ENCODE measurements at places on chromosomes 1 and 21.

GRCh38 chr21:35479529-35479928 is 430.4 kb upstream of the RUNX1 start:
- DNase-seq = no peak

DNA sequence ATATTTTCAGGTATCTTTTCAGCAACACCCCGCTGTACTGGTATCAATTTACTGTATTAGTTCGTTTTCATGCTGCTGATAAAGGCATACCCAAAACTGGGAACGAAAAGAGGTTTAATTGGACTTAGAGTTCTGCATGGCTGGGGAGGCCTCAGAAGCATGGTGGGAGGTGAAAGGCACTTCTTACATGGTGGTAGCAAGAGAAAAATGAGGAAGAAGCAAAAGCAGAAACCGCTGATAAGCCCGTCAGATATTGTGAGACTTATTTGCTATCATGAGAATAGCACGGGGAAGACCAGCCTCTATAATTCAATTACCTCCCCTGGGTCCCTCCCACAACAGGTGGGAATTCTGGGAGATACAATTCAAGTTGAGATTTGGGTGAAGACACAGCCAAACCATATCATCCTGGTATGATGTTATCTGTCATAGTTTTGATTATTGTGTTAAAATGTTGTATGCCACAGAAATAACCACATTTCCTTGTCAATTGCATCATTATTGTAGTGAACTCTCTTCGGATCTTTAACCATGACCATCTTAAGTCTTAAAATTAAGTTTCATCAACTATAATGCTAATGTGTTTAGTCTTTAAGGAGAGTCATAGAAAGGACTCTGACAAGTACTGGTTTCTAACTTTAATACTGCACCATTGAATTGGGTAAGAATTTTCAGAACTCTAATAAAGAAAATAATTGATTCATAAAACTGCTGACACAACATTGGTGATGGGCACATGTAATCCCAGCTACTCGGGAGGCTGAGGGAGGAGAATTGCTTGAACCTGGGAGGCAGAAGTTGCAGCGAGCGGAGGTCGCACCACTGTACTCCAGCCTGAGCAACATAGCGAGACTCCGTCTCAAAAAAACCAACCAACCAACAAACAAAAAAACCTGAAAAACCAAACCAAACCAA is 58.2 kb downstream of the TBX19 start:
- no peak for DNase-seq

DNA sequence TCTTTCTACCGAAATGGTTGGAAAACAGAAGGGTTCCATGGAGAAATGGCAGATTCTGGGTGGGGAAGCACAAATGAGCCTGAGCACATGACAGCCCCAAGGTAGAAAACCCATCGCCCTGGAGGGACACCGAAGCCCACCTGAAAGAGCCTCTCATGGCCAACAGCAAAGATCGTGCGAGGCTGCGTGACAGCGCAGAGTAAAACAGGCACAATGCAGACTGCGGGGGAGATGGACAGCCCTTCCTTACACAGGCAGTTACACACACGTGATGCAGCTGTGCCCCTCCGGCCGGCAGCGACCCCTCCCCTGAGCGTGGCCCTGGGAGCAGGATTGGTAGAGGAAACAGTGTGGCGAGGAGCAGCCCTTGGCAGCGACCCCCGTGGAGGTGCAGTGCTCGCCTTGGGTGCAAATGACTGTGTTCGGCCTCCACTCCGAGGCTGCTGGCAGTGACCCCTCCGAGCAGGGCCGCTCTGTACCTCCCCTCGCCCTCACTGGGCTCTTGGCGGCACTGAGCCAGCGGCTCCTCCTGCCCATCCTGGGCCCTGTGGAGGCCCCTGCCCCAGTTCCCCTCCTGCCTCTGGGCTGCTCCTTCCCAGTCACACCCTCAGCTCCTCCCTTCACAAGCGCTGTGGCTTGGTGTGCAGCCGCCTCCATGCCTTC is 120.9 kb upstream of the COL6A1 start:
- no peak for DNase-seq

DNA sequence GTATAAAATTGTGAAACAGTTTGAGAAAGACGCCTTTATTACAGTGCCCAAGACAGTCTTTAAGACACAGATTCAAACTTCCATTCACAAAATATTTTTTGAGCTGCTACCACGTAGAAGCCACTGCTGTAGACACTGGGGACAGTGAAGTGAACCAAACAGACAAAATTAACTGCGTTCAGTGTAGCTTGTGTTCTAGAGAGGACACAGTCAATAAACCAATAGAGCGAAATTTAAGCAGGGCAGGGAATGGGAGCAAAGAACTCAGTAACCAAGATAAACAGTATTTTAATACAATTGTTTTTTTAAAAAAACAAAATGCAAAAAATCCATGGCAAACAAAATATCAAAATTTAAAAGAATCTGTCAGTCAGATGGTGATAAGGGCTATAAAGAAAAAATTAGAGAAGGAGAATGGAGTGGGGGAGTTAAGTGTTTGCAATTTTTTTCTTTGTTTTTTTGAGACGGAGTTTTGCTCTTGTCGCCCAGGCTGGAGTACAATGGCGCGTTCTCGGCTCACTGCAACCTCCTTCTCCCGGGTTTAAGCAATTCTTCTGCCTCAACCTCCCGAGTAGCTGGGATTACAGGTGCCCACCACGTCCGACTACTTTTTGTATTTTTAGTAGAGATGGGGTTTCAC is 719 bp upstream of the PARS2 start:
- DNase-seq = peak; percentile 50

GRCh38 chr21:33058527-33058926 is 11.4 kb upstream of the OLIG1 start:
- peak; percentile 51 for DNase-seq

- DNase-seq = no peak
These were observed 24.3 kb upstream of the ELAVL4 start for GRCh38 chr1:50084389-50084788.

DNA sequence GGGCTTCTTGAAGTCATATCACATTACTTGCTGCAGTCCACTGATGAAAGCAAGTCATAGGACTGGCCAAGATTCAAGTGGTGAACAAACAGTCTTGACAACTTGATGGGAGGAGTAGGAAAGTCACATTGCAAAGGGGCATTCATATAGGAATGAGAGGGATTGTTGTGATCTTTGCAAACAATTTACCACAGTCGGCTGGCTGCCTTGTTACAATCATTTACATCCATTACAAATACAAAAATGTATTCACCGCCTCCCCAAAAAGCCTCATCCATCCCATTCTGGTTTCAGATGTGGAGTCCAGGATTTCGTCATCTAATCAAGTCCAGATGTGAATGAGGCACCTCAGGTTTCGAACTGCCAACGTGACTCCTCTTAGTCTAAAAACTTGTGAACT is 26.8 kb downstream of the GORAB start:
- DNase-seq = no peak

GRCh38 chr1:204578867-204579664 is 62.9 kb downstream of the MDM4 start:
- no peak for DNase-seq

- DNase-seq = no peak
These were observed 70.4 kb downstream of the CHRM3 start for GRCh38 chr1:239456788-239457187.

- no peak for DNase-seq
These were observed 73.2 kb upstream of the NEK7 start for GRCh38 chr1:198083549-198083948.

- DNase-seq = peak; percentile 32
These were observed 9.2 kb downstream of the FCRL3 start for GRCh38 chr1:157691285-157691920.

DNA sequence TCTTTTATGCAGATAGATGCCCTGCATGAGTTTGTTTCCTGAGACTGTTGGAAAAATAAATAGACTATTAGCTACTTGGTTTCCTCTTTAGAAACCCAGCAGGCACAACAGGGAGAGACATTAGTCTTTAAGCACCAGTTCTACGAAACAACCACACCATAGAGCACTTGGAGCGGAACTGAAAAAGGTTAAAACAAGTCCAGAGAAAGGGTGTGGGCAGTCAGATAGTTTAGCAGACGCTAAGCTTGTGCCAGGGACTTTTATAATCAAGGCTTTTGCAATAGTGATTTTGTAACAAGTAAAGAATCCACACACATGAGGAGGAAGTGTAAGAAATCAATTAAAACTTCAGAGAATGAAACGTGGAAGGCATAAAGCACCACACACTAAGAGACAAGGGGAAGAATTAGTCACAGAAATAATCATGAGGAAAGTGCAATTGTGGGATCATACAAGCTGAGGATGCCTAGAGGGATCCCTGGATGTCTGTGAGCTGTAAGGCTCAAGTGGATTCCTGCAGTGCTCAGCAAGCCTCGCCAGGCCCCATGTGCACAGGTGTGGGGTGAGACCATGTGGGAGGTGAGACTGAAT is 37.8 kb upstream of the TLR5 start:
- no peak for DNase-seq

DNA sequence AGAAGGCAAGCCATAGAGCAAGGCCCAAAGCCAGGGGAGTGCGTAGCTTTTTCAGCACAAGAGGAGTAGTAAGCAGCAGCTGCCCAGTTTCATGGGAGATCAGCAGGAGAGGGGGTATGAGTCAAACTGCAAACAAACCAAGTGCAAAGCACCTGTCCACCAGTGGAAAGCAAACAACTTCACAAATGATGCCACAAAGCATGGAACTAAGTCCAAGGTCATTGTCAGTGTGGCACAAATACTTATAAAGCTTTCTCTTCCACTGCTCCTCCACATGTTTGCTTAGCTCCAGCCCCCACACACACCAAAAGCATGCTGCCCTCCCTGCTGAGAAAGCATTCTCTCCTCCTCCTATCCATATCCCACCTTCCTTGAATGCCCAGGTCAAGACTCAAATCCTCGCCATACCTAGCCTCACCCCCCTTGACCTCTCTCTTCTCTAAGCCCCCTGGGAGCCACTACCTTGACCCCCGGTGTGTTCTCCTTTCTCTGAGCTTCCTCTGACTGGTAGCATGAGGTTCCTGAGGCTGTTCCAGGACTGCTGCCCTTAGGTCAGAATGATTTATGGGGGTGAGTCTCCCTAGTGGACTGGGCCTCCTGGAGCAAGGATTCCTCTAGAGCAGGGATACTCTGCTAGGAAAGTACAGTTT is 70.4 kb downstream of the DMAP1 start:
- DNase-seq = no peak

- DNase-seq = no peak
These were observed 20.6 kb downstream of the CSF1 start for GRCh38 chr1:109931189-109931731.

- DNase-seq = no peak
These were observed 4.8 kb downstream of the GNG4 start for GRCh38 chr1:235644693-235645305.

DNA sequence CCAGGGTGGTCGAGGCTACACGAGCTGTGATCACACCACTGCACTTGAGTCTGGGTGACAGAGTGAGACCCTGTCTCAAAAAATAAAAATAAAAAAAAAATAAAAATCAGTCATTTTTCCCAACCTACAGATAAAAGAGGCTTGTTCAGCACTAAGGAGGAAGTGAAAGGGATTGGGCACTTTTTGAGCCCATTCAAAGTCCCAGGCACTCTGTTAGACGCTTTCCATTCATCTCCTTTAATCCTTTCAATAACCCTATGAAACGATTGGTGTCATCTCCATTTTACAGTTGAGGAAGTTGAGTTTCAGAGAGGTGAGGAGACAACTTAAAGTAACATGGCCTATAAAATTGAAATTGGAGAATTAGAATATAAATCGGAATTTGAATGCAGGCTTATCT is 10.4 kb upstream of the AGO4 start:
- DNase-seq = no peak

- no peak for DNase-seq
These were observed 124.2 kb upstream of the ZBTB40 start for GRCh38 chr1:22327411-22327810.

DNA sequence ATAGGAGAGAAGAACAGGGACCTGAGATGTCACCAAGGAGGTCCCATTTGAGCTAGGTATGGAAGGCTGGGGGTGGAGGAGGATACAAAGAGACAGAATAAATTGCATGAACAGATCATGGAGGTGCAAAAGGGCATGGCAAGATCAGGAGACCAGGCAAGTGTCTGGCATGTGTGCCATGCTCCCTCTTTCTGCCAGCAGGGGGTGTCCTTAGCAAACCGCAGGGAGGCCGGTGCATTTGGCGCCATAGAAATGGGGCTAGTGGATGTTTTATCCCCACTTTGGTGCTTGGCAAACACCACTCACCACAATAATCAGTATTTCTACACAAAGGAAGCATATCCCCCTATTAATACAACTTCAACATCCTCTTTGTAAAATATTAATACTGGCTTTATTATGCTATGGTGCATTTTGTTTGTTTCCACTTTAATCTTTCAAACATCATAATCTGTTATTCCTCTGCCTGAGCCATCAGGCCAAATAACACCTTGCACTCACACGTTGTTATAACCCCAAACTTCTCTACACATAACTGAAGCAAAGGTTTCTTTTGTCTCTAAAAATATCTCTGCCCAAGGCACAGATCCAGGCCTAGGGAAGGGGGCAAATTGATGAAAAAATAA is 25.9 kb downstream of the S100A6 start:
- DNase-seq = peak; percentile 41

DNA sequence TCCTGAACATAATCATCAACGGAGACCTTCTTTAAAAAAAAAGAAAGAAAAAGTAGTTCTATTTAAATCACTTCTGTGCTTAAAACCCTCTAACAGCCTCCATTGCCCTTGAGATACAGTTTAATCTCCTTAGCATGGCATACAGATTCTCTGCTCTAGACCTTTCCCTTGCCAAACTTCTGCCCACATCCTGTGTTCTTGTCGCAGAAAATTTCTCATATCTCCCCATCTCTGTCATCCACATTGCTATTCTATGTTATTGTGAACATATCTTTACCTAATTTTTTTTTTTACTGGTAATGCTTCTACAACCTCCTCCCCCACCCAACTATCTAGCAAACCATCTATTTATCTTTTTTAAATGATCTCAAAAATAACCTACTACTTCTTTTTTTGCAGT is 135.7 kb upstream of the PROX1 start:
- no peak for DNase-seq

GRCh38 chr1:62590255-62590969 is 6.9 kb upstream of the ANGPTL3 start:
- no peak for DNase-seq
